ENCODE measurements at places on chromosomes 11 and 22.

DNA sequence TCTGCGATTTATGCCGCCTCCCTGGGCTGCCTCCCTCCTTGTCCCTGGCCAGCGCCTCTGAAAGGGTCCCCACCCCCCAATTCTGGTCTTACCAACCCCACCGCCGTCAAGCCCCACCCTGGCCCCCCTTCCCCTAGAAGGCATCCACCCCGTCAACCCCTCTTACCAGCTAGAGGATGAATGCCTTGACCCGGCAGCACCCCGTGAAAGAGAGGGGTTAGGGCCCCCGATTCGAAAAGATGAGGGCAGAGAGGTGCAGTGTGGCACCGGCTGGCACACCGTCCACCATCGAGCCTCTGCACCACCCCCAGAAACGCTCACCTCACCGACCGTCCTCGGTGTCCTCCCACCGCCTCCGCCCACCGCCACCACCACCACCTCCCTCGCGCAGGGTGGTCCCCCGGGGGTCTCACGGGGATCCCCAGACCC lies 559 bp downstream of the ELFN2 start:
- no peak for DNase-seq

- DNase-seq: peak; percentile 62
These were observed at the start of gene TRPC6 for GRCh38 chr11:101583251-101584128. Gene TRPC6 (minus strand): TSS chr11:101584007. CDS start chr11:101583503, 504 bp downstream.

GRCh38 chr11:134592391-134592990 lies 180.4 kb upstream of the B3GAT1 start:
- DNase-seq: no peak

DNA sequence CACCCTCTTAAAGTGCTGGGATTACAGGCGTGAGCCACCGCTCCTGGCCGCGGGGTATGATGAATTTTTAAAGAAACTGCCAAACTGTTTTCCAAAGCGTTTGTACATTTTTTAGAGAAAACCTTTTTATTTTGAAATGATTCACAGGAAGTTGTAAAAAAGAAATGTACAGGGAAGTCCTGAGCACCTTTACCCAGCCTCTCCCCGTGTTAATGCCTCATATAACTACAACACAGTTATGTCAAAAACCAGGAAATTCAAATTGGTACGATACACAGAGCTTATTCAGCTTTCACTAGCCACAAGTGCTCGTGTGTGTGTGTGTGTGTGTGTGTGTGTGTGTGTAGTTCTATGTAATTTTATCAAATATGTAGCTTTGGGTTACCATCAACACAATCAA lies 7.0 kb upstream of the FAM118A start:
- DNase-seq: no peak

GRCh38 chr22:29311464-29312217 lies 3.9 kb downstream of the RASL10A start:
- DNase-seq: no peak

DNA sequence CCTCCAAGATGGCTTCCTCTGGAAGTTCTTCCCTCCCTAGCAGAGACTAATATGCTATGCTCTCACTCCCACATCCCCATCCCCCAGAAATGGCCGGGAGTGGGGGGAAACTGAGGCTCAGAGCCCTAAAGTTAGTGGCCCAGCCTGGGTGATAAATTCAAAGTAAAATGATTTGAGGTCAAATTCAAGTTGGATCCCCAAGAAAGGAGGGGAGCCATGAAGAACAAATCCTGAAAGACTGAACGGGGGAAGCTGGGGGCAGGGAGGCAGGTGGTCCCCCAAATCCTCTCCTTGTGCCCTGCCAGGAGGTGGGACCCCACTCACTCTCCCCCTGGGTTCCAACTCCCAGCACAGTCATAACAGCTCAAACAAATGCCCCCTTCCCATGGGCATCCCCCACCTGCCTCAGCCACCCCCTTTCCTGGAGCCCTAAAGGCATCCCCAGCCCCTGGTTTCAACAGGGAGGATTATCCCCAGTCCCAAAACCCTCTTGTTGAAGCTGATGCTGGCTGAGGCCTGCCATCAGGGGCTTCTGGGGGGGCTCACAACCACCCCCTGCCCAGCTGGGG lies 1.1 kb downstream of the CBX6 start:
- DNase-seq: no peak

- no peak for DNase-seq
These were observed 6.8 kb downstream of the GTSE1 start for GRCh38 chr22:46303347-46303965.

DNA sequence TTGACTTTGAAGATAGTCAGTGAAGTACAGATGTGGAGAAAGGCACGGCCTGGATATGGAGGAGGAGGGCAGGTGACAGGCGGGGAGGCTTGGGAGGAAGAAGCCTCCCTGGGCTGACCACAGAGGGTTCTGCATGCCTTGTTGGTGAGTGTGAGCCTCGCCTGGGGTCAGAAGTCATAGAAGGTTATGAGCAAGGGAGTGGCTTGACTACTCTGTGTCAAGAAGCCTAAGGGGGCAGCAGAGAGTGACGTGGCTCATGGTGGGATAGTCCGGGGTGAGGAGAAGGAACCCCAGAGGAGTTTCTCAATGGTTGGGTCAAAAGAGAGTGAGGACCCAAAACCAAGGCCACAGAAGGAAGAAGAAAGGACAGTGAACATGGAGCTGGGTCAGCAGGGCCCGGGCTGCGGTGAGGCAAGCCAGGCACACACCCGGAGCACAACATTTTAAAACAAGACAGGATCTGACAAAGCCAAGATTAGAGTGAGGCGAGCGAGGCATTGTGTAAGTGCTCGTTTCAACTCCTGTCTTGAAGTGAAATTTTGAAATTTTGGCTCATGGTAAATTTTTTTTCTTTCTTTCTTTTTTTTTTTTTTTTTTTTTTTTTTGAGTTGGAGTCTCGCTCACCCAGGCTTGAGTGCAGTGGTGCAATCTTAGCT lies 31.9 kb downstream of the PDGFB start:
- no peak for DNase-seq

DNA sequence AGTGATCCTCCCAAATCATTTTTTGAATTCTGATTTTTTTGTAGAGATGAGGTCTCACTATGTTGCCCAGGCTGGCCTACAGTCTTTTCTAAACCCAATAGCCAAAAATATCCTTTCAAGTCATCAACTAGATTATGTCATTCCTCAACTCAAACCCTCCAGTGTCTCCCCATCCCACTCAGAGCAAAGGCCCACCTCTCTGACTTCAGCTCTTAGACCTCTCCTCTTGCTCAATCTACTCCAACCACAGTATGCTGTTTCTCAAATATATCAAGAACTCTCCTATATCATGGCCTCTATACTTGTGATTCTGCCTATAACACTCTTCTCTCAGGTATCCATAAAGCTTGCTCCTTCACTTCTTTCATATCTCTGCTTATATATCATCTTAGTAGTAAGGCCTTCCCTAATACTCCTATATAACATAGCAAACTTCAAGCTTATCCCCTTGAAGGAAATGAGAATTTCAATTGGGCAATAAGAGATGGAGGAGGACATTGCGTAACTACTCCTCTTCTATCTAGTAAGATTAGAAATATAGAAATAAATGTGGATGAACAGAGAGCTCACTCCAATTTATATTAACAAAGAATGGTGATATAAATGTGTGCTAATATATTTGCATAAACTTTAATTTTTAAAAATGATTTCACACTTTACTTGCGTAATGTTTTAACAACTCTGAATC lies 24.5 kb downstream of the DLG2 start:
- DNase-seq: no peak
